ENCODE measurements at places on chromosomes 7 and 10. TPM values are rescaled to one million over a fixed set of nuclear protein-coding genes. Genes with fewer than 3 reads are reported as not detected.
A peak's percentile ranks its signal among the peaks of the same experiment; 100 is the strongest.

DNA sequence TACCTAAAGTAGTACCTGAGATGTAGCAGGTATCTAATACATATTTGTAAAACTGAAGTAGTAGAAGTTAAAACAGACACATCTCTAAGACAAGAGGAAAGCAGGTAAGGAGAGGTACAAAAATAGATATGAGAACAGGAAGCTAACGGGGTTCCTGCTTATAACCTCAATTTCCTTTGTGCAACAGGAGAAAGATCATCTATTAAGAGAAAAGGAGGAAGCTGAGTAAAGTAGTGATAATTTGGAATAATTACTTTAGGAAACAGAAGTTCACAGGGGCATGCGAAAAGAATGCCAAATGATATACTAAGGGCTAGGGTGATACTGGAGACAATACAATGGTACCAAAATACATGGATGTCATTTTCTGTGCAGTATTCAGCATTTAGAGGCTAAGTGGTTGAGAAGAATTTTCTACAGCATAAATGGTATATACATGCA lies 108.7 kb downstream of the NRBF2 start:
- no peak for DNase-seq

DNA sequence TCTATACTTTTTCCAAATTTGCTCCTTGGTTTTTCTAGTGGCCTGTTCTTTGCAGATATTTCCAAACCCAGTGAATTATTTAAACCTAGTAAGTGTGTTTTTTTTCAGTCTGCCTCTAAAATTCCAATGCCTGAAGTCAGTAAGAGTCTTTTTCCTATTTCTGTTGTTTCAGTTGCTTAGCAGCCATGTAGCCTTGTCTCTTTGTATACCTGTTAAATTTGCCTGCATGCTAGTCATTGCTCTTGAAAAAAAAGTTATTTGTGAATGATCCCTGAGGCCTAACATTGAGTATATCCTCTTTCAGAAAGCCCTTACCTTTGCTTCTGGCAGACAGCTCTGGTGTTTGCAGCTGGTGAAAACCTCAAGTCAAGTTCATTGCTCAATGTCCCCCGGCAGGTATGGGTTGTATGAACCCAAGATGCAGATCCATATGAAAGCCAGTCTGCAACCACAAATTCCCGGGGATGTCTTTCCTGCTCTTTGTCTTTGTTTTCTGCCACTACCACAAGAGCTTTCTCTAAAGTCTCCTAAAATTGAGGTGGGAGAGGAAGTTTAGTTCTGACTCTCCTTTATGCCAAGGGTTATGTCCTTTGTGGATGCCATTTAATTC lies 35.7 kb downstream of the CH25H start:
- peak; percentile 2 for DNase-seq

DNA sequence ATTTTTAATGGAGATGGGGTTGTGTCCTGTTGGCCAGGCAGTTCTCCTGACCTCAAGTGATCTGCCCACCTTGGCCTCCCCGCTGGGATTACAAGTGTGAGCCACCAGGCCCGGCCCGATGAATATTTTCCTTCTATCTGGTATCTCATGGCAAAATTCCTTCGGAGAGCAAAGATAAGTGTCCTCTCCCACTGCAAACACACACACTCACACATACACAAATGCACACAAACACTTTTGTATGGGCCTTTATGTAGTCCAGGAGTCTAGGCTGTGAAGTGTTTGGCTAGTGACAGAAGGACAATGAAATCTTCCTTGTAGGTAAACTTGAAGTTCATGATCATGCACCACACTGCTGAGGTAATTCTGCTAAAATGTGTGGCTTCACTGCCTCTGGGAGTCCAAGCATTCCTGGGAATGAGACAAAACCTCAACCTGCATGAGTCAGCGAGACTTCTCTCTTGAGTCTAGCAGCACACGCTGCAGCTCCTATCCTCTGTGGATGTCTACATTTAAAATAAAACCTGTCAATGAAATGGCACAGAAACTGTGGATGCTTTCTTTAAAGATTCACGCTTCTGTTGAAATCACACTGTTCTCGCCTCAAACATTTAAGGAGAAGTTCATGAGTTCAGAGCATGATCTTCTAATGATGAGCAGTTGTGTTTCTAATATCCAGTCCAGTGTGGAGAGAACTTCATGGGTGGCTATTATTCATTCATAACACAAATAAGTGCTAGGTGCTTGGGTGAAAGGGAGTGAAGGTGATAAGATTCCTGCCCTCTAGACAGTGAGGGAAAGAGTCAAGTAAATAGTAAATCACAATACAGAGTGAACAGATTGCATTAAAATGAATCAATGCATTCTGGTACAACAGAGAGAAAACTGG lies 96.5 kb downstream of the NRP1 start:
- DNase-seq = no peak

GRCh38 chr7:135653340-135654080 lies 8.8 kb upstream of the STMP1 start:
- DNase-seq = no peak

DNA sequence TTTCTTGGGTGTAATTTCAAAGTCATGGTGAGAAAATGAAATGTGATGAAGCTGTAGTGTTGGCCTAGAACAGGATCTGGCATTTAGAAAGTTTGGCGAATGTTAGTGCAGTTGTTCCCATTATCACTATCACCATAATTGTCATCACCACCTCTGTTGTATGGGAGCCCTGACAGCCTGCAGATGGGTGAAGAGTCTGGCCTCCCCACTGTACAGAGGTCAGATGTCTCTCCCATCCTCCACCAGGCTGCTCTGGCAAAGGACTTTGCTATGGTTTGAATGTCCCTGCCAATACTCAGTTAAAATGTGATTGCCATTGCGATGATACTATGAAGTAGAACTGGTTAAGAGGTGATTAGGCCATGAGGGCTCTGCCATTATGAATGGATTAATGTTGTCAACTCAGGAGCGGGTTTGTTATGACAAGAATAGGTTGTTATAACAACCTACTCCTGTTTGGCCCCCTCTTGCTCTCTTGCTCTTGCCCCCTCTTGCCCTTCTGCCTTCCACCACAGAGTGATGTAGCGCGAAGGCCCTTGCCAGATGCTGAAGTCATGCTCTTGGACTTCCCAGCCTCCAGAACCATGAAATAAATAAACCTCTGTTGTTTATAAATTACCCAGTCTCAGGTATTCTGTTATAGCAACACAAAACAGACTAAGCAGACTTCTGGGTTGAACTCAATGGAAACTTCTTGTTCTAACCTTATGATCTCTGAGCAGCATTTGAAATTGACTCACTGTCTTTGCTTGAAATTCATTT lies 90.0 kb downstream of the GRK5 start:
- no peak for DNase-seq

- DNase-seq = no peak
These were observed 129.9 kb upstream of the LYZL2 start for GRCh38 chr10:30759423-30759822.

- DNase-seq = no peak
These were observed 26.4 kb downstream of the RNF133 start for GRCh38 chr7:122672536-122672935.

DNA sequence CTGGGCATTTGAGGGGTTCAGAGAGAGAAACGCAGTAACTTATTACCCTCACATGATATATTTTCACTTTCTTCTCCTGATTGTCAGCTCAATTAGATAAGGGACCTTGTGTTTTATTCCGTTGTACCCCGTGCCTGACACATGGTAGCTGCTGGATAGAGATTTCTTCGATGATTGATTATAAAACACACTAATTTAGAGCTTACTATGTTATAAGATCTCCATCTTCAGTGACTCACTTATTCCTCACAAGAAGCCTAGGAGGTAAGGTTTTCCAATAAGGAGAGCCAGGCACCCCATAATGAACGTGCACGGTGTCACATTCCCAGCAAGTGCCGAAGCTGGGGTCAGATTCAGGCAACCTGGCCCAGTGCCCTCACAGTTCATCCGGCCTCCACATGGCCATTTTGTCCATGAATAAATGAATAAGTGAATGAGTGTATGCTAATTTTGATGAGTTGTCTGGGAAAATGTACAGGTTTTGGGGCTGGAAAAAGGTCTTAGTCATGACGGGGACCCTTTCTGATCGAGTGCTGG lies 138.1 kb upstream of the CDCA7L start:
- DNase-seq = no peak

DNA sequence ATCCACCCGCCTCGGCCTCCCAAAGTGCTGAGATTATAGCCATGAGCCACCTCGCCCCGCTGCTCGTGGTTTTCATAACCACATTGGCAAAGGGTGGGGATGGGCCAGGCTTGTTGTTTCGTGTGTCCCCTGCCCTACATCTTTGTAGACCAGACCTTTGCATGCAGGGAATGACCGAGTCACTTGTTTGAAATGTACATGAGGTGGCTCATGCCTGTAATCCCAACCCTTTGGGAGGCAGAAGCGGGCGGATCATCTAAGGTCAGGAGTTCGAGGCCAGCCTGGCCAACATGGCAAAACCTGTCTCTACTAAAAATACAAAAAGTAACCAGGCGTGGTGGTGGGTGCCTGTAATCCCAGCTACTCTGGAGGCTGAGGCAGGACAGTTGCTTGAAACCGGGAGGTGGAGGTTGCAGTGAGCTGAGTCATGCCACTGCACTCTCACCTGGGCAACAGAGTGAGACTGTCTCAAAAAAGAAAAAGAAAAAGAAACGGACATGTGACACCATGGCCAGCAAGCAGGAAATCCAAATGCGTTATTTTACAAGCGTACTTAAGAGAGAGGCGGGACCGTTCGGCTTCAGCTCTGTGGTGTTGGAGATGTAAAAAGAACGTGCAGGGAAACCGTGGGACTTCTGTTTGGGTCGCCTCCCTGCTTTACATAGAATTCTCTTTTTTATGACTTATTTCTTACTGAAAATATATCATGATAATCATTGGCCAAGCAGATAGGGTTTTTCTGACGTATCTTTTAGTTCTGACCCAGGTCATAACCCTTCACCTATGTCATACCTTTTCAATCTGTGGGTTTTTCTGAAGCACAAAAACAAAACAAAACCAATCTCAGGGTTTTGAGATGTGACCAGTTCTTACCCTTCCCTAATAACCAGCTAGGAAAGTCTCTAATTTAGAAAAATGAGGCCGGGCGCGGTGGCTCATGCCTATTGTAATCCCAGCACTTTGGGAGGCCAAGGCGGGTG lies 45.1 kb downstream of the WIPI2 start:
- DNase-seq = no peak

- DNase-seq = no peak
These were observed 56.3 kb upstream of the TMEM72 start for GRCh38 chr10:44854693-44855350.

DNA sequence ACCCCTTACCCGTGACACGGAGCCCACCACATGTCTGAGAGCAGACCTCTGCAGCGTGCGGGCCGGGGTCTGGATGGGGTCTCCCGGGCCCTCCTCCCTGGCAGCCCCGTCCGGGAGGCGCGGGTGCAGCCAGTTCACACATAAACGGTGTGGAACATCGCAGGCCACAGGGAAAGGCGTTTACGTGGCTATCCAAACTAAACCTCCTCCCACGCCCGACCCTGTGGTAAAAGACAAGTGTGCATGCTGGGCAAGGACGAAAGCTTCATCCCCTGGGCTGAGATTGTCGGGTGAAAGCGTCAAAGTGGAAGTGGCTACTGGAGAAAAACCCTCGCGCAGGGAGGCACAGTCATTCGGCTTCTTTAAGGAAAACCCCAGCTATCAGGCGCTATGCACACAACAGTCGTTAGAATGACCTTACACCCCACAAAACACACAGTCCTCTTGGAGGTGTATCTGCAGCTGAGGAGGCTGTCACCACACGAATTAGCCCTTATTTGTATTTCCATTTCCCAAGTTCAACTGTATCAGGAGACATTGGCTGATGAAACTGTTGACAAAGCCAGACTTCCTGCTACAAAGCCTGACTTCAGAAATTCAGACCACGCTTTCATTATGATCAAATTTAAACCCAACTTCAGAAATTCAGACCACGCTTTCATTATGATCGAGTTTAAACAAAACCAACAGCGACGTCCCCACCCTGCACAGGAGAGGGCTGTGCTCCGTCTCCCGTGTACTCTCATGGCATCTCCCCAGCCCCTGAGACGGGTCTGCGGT lies 15.3 kb downstream of the GPER1 start:
- no peak for DNase-seq

GRCh38 chr10:76282061-76283025 lies 850.9 kb downstream of the LRMDA start:
- no peak for DNase-seq

DNA sequence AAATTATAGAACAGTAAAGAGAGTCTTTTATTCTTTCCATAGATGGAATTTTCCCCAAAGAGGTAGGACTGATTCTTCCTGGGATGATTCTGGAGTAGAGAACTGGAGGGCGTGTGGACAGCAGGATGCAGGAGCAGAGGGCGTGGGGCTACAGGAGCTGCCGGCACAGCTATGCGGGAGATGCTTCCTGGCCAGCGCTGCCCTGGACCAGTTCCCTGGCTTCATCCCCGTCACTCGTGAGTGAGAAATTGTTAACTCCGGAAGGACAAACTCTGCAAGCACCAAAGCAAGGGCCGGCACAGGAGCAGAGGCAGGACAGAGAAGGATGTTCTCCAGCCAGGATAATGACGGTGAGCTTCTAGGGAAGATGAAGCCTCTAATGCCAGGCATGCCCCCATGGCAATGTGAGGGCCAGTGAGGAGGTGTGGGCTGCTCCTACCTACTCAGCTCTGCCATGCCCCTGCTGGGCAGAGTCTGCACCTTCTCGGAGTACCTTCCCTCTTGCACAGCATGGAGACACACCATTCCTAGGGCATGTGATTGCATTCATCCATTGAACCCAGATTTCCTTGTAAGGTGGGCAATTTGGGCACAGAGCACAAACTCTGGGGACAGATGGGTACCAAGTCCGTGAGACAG lies 760.9 kb upstream of the IGFBP3 start:
- DNase-seq = no peak

DNA sequence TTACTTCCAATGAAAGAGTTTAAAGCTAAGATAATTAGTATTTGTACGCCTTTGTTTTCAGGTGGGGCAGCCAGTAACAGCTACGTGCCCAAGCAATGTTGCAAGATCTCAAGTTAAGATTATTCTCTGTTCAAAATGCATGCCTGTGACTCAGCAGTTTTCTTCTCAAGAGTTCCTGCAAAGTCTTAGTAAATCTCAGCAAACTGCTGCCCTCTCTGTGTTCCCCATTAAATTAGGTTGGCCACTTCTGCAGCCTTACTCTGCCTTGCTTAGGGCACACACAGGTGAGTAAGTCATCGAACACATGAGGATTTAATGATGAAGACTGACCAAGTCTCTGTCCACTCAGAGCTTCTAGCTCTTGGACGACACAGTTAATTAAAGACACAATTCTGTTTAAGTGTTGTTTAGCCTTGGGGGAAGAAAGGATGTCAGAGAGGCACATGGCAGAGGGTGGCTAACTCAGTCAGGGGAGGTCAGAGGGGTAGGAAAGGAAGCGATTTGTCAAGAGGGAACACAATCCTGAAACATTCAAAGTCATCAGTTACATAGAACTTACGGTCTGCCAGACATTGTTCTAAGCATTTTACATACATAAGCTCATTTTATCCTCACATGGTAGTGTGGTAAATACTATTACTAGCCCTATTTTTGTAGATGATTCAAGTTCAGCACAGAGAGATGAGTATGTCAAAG lies 20.2 kb upstream of the SLC35G1 start:
- no peak for DNase-seq

Gene CTTNBP2
- polyA plus RNA-seq = 13.0 TPM

Gene KAZALD1
- polyA plus RNA-seq = 1.1 TPM

Gene TYW1B
- polyA plus RNA-seq = 3.9 TPM

Gene MEIG1
- not detected for polyA plus RNA-seq
